Cerebellar cortex (tissue), 1 donor: ENCODE measurements at places on chromosomes 2 and 18.

DNA sequence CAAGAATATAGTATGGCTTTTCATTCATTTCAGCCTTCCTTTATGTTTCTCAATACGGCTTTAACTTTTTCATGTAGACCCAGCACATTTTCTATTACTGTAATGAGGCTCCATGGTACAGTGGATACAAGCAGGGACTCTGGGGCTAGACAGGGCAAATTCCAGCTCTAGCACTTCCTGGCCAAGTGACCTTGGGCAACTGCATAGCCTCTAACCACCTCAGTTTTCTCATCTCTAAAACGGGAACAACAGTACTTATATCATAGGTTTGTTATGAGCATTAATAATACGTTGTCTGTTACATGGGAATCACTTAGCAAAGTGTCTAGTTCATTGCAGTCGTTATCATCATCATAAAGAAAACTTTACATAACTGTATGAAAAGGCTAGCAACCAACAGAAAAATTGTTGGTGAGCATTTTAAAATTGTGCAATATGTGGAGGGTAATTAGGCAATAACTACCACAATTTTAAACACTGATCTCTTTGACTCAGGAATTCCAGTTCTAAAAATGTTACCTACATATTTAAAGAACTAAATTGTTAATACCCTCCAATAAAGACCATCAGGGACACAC lies 13.7 kb upstream of the RMDN2 start:
- no peak for DNase-seq

- DNase-seq = no peak
Observed at GRCh38 chr2:234611209-234611608, 114.3 kb upstream of the ARL4C start.

- no peak for DNase-seq
Observed at GRCh38 chr18:44699572-44700261, 19.0 kb downstream of the SETBP1 start.

DNA sequence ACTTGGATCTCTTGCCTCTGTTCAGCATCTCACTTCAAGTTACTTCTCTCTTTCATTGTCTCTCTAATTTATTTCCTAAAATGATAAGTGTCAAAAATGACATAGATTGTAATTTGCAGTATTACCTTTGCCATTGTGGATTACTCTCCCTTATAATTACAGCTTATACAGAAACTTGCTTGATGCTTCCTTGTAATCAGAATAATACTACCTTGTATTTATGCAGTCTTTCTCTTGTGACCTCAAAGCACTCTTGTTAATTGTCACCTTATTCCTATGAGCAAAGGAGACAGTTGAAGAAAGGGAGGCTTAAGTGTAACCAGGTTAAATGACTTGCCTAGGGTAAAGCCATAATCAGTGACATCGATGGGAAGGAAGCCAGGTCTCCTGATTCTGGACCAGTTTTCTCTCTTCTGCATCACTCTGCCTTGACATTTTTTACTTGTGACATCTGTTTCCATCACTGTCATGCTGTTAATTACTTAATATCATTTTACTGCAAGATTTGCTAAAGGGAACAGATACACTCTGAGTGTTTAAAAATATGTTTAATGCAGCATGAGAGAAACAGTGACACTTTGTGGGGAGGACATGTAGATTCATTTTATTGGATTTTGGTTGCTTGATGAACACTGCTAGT lies 388.6 kb downstream of the PARD3B start:
- no peak for DNase-seq

GRCh38 chr18:23540867-23541266 lies 37.6 kb downstream of the RMC1 start:
- no peak for DNase-seq
